ENCODE measurements at places on chromosomes 6 and 20.
A peak's percentile ranks its signal among the peaks of the same experiment; 100 is the strongest.

DNA sequence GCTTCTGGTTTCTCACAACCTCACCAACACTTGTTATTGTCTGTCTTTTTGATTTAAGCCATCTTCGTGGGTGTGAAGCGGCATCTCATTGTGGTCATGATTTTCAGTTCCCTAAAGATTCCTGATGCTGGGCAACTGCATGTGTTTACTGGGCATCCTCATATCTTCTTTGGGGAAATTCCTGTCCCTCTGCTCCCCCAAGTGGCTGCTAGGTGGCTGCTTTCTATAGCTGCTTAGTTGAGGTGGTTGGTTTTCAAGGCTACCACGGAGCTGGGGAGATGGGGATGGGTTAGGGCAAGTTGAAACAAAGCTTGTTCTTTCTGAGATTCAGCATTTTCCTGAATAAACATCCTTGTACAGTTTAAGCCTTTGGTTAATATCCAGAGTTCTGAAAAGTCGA lies 403.9 kb upstream of the SULF2 start:
- DNase-seq, result no peak

GRCh38 chr6:158635427-158636073 lies 9.0 kb downstream of the DYNLT1 start:
- no peak for DNase-seq

DNA sequence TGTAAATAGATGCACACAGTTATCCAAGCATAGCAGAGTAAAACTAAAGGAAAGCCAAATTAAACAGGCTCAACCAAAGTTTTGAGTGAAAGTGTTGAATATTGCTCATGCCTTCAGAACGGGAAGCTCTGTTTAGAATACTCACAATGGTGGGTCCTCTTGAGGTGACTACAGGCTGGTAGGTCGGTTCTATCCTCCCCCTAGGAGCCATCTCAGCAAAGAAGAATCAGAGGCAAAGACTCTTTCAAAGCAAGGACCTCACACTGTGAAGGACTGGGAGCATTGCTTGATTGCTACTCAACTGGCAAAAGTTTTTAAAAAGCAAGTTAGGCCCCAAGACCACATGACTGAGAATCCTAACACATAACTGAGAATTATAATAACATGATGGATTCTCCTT lies 88.4 kb upstream of the JAG1 start:
- no peak for DNase-seq

- DNase-seq, result no peak
Observed at GRCh38 chr20:4369119-4369797, 352.5 kb upstream of the PRND start.

GRCh38 chr20:16388731-16389130 lies 184.5 kb downstream of the KIF16B start:
- no peak for DNase-seq

GRCh38 chr6:31785475-31785874 lies 8.3 kb upstream of the VWA7 start:
- DNase-seq, result no peak

GRCh38 chr6:42293386-42293977 lies 75.8 kb upstream of the MRPS10 start:
- DNase-seq, result no peak

DNA sequence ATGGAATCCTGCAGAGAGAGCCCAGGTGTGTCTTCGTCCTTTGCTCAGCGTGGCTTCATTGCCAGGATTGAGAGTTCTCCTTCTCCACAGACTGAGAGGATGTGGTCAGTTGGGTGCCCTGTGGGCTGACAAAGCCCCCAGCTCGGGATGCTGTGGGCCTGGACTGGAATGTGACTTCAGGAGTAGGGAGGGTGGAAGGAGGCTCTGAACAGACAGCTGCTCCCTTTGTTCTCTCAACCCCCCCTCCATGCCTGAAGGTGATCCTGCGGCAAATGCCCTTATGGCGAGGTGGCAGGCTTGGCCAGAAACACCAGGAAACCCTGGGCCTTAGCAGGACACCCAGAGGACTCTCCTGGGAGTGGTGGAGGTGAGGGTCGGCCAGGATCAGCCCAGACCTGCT lies 1.8 kb upstream of the CST5 start:
- no peak for DNase-seq

- DNase-seq, result no peak
Observed at GRCh38 chr6:166927935-166928643, 28.3 kb downstream of the RNASET2 start.

DNA sequence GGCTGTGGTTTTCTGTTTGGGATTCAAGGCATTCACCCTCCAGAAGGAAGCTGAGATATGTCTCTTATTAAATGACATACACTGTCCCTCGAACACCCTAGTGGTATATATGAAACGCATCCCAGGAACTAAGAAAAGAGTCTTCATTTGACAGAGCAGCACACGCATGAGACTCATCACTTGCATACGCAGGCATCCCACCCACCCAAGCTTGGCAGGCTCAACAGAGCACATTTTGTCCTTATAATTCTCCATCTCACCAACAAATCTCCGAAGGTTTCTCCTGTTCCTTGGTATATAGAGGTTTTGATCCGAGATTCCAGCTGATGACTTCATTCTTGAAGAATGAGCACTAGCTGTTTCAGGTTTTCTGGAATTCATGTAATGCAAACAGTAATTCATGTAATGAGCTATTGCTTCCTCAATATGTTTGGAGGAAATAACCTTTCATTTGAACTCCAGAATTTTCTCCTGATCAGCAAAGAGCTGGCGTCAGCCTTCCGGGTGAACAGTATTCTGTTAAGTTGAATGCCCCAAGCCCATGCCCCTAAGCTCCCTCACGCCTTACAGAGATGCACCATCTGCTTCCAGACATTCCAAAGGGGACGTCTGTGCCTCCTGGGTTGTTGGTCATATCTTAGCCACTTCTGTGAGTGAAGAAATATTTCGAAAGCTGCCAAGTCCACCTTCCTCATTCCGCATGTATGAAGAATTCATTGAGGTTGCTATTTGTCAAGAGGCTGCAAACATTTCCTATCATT lies 66.0 kb upstream of the CDH4 start:
- no peak for DNase-seq

GRCh38 chr6:117729613-117730012 lies 54.3 kb downstream of the NUS1 start:
- DNase-seq, result no peak

GRCh38 chr6:84428300-84428907 lies 201.0 kb upstream of the CEP162 start:
- DNase-seq, result no peak

GRCh38 chr20:48776306-48776705 lies 51.5 kb downstream of the PREX1 start:
- DNase-seq, result no peak

DNA sequence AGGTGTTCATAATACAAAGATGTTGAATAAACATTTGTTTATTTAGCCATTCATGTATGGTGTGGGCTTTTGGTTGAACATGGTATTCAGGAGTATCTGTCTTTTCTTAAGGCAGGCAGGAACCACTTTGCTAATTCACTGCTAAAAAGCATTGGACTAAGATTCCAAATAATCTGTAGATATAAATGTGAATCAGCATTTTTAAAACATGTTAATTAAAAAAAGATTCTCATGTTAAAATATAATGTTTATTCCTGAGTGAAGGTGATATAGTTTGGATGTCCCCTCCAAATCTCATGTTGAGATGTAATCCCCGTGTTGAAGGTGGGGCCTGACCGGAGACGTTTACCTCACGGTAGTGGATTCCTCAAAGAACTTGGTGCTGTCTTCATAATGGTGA lies 19.3 kb downstream of the CRISP1 start:
- no peak for DNase-seq

DNA sequence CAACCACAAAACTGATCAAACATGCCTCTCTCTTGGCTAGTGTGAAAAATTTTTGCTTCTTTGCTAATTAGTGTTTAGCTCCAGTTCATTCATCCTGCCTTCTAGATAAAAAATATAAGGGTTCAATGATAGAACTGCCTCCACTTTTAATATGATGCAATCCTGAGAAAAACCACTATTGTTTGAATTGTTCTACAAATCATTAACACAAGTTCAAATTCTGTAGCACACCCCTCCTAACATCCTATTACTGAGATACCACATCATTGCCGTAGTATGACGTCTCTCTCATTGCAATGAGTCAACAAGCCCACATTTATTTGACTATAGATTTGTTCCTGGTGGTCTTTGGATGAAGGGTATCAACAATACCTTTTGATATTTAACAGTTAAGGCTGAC lies 365.8 kb upstream of the OPRM1 start:
- DNase-seq, result no peak

- DNase-seq, result no peak
Observed at GRCh38 chr20:955656-956055, 39.5 kb upstream of the ANGPT4 start.

DNA sequence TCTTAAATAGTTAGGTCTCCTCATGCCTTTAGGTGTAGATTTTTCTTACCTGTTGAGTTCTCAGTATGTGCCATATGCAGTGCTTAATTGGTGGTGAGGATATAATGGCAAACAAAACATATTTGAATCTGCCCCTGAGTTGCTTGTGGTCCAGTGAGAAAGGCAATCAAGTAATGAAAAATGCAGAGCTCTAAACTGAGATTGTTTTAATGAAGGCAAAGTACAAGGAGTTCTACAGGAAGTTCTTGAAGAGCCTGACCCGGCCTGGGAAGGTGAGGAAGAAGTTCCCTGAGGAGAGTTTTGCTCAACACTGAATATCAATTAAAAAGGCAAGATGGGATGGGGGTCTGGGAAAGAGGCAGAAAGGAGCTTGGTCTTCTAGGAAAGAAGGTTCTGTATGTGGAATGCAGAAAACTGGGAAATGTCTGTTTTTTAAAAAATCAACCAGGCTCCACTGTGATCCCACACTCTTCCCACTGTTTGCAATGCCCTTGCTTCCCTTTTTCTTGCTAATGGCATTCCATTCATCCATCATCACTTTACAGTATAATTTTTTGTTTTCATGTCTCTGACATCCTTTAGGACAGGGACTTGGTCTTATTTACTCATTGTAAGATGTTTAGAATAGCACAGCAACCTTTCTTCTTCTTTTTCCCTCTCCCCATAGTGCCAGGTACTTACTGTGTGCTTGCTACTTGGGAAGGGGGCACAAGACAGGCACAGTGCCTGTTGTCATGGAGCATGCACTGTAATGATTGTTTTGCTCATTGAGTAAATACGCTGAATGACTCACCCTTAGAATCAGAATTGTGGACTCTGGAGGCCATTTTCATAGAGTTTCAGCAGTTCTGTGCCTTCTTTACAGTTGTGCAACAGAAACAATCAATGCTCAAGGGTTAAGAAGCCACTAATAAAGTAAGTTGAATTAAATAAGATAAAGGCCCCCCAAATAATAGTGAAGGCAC lies 64.3 kb downstream of the ANKS1A start:
- DNase-seq, result no peak

DNA sequence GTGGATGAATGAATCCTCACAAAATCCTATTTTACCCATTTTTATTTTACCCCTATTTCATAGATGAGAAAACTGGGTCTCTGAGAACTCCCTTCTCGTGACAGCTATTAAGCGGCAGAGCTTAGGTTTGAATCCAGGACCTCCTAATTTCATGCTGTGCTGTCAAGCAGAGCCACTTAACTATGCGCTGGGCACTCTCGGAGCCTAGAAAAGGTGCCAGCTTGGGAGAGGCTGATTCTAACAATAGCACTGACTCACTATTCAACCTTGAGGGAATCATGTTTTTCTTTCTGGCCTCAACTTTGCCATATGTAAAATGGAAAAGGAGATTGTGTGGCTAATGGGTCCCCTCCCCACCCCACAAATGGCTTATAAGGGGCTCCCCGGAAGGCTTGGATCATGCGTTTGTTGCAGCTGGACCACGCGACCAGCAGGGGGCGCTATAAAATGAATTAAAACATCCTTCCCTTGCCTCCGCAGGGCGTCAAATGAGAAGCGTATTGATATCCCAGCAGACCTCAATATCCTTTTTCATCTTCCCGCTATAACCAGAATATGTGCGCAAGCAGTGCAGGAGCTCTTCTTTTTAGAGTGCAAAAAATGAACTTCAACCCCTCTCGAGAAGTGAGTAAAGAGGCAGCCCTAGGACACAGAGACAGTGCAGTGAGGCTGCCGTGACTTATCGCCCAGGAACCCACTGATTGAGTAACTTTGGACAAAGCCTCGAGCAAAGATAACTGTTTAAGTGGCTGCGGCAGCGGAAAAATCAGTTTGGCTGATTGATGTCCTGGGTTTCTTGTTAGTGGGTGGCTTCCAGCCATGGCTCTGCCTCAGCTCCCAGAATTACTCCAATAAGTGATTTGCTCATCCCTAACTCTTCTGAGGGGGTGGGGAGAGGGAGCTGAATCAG lies 12.8 kb upstream of the PDYN start:
- DNase-seq, result peak; percentile 2

GRCh38 chr6:20467437-20467836 lies 65.8 kb downstream of the E2F3 start:
- DNase-seq, result no peak

GRCh38 chr6:116323863-116324262 lies 44.1 kb upstream of the TSPYL1 start:
- no peak for DNase-seq

- no peak for DNase-seq
Observed at GRCh38 chr6:146551545-146551944, 7.9 kb downstream of the RAB32 start.

All from stimulated activated CD8-positive, alpha-beta memory T cell treated with anti-CD3 and anti-CD28 coated beads, Interleukin-2, amount 100 ng/mL, for 48 hours (primary cell).